A172 (cell line): ENCODE measurements at places on chromosomes 6 and 20.
A peak's percentile ranks its signal among the peaks of the same experiment; 100 is the strongest.

DNA sequence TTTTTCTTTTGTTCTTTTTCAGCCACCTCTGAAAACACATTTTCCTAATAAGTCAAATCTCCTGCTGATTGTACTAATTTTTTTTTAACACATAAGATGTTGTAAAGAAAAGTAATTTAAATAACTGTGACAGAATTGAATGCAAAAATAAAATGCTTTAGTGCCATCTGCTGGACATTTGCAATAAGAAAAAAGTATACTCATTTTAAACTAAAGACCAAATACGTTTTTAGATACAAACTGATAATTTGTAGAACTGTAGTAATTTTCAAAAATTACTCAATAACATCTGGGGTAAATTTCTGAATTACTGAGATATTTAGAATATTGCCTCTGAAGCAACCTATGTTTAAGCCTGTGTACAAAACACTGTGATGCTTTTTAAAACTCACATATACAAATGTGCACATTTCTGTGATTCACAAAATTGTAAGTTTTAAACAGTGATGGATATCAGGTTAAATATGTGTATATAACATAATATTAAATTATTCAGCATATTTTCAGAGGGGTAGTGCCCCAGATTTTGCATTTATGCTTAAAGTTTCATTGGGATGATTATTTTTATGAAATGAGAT is 198.7 kb downstream of the RIMS1 start:
- no peak for DNase-seq

DNA sequence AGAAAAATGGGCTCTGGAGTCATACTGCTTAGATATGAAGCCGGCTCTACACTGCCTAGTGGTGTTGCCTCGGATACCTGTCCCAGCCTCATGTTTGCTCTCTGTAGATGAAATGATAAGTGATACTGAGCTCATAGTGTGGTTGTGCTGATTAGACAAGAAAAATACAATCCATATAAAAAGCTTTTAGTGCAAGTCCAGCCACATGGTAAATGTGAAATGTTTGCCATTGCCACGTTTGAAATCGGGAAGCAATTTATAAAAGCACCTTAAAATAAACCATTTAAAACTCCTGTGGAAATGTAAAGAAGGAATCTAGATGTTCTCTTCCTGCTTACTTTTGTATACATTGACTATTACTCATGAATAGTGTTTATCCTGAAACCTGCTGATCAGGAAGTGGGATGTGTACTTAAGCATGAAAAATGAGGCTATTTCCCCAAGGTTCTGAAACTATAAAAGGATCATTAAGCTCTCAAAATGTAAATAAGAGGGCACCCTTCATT is 13.1 kb upstream of the PBOV1 start:
- no peak for DNase-seq

GRCh38 chr6:153553627-153554026 is 422.5 kb upstream of the RGS17 start:
- peak; percentile 24 for DNase-seq

DNA sequence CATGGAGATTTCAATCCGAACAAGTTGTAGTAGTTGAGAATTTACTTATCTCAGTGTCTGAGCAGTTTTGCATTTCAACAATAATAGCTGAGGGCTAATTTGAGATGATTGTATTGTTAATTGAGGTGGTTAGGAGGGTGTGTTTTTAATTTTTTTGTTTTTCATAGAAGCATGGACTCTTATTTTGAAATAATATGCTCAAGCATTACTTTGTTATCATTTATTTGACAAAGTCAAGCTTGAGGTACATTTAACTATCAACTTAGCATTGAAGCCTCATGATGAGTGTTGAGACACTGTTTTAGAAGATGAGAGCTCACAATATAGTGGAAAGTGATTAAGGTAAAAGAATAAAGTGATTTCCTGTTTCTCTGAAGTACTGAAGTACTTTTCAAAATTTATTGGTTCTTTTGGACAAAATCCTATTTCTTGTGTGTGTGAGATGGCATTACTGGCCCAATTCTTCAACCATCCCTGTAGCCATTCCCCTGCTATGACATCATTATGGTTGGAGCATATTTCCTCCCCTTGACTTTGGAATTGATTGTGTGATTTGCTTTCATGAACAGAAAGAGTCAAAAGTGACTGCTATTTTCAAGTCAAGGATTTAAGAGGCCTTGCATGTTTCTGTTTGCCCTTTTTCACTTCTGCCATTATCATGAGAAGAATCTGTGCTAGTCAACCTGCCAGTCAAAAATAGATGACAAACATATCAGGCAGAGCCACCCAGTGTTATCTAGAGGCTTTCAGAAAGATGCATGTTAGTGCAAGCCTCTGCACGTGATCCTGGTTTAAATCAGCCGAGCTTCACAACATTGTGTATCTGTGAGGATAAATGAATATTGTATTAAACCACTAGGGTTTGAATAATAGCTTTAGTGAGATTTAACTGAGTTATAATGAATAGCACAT is 1112.3 kb upstream of the CITED2 start:
- DNase-seq: no peak

- DNase-seq: no peak
These were observed 751.1 kb downstream of the DHX35 start for GRCh38 chr20:39713076-39713840.

DNA sequence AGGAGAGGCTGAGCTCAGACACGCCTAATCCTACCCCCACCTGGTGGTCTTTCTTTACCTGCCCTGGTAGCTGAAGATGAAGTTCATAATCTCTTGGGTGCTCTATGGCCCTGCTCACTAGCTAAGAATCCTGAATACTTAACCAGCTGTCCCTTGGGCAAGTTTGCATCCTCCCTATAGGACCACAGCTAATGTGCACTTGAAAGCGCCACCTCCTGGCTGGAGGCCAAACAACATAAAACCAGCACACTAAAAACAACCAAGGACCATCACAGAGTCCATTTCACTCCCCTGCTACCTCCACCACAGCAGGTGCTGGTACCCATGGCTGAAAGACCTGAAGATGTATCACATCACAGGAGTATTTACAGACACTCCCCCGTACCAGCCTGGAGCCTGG is 155.5 kb upstream of the SLC24A3 start:
- DNase-seq: no peak

- DNase-seq: no peak
These were observed 5.9 kb downstream of the PXDC1 start for GRCh38 chr6:3745566-3746118.
